ENCODE measurements at places on chromosomes 16 and 17. TPM values are rescaled to one million over a fixed set of nuclear protein-coding genes. Genes with fewer than 3 reads are reported as not detected.
A peak's percentile ranks its signal among the peaks of the same experiment; 100 is the strongest.

DNA sequence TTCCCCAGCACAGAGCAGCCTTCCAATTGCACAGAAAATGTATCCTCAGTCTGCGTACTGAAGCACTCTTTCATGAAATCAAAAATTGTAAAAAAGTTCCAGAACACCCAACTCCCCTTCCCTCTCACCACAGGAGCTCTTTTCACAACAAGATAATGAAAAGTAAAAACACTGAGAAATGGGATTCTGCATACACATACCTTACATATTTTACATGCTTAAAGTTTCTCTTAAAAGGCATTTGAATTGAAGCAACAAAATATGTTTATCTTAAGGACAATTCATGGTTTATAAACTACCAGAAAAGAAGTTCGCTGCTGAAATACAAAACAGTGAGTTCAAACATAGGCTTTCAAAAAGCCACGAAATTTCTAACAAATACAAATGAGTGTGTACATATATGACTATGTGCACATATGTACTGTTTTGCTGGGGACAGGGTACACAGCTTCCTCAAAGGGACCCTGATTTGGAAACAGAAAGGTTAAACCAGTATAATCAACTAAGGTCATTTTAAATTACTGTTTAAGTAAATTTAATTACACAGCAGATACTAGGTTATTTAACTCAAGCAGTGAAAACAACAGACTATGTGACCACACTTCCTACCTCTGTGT lies 33.8 kb downstream of the COG1 start:
- no peak for DNase-seq

- no peak for DNase-seq
Observed at GRCh38 chr16:67165121-67166078, 855 bp downstream of the HSF4 start.

DNA sequence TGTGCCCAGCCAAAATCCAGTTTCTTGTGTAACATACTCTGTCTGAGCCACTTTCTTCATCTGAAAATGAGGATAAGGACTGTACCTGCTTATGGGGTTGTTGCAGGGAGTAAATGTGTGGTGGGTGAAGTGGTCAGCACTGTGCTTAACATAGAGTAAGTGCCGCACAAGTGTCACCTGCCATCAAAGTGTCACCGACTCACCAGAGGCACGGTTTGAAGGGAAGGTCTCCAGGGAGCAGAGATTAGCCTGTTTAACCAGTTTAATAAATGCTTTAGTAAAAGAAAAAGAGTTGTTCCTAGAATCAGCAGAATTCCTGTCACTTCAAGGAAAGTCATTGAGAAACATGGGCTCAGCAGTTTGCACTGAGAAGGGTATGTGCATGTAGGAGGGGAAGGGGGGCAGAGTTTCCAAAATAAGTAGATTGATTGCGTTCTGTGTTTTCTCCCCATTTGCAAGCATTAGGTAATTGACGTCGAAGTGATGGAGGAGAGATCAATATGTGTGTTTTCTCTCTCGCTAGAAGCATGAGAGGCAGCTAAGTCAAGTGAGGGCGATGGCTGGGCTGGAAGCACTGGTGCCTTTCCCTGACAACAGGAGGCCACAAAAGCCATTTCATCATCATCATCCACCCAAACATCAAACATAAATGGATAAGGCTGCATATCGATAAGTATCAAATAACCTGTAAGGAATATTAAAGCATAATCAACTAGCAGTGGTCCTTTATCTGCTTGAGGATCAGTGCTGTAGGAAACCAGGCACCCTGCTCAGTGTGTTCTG lies 19.1 kb downstream of the FAM20A start:
- no peak for DNase-seq

DNA sequence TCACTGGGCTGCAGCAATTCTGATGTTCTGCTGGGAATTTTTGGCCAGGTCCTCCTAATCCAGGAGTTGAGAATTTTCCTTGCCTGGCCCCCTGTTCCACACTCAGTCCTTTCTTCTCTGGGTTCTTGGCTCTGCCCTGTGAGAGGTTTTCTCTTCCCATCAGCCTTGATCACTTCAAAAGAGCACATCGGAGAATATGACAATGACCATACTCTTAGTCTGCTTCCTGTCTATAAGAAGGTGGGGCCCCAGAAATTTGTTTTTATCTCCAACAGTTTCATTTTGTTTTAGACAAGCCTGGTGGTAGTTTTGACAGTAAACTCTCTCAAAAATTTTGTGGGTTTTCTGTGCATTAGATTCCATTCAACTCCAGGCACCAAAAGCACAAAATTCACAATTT lies 70.7 kb downstream of the C17orf67 start:
- no peak for DNase-seq

CDYL2 gene
- total RNA-seq, result 3.2 TPM

- DNase-seq, result peak; percentile 54
Observed at GRCh38 chr16:4309833-4310266, 6.0 kb upstream of the GLIS2 start.

KRTAP1-1 gene
- not detected for total RNA-seq

- no peak for DNase-seq
Observed at GRCh38 chr16:9429646-9430330, 338.3 kb downstream of the HAPSTR1 start.

Measured in left ventricle myocardium inferior (tissue), 1 donor.